ENCODE measurements at places on chromosomes 13 and 19. TPM values are rescaled to one million over a fixed set of nuclear protein-coding genes. Genes with fewer than 3 reads are reported as not detected.
A peak's percentile ranks its signal among the peaks of the same experiment; 100 is the strongest.

DNA sequence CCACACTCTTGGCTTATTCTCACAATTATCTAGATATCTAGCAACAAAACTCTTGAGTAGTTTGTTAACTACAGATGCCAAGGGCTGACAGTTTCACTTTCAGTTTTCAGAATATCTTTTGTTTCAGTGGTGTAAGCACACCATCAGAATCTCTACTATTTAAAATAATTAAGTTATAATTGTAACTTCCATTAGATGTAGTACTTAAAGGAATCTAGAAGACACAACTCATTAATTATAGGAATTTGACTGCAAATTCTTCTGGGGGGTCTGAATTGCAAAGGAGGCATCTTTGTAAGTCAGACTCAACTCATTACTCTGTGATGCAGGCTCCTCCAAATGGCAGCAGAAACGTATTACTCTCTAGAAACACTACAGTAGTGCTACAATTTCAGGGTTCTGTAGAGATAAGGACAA lies 44.9 kb upstream of the USPL1 start:
- peak; percentile 48 for ATAC-seq

The SPRY2 gene
- 49.1 TPM for total RNA-seq

The ZMYM2 gene
- total RNA-seq = 40.6 TPM

DNA sequence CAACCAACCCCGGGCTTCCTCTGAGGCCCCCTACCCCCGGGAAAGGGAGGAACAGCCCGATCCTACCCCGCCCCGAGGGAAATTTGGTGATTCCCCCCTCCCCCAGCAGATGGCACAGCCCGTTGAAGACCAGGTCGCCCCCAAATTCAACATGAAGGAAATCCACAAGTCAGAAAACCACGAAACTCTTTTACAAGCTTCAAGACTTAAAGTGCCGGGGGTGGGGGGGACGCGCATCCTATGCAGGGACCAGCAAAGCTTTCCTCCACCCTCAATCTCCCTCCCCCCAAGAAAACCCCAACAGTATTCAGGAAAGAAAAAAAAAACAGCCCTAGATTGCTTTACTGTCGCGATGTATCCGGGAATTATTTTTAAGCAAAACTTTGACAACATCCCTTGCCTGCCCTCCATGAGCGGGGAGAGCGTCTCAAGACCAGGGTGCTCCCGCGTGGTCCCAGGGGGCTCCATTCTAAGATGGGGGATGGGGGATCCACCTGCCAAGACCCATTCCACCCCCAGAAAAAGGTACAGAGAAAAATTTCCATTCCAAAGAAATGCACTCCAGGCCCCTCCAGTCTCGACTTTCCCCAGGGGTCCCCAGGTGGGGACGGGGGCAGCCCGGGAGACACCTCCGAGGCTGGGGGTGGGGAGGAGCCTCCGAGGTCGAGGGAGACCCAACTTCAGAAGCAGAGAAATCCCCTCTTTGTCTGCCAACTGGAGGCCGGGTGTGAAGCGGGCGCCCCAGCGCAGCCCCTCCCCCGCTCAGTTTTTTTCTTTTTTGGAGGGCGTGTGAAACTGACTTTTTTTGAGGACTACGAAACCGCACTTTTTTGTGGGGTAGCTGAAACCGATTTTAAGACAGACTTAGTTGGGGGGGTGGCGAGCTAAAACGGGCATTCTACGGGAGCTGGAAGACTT lies 1.5 kb downstream of the TCF3 start:
- ATAC-seq = no peak

GRCh38 chr13:46738055-46738454 lies 58.9 kb downstream of the ESD start:
- ATAC-seq = no peak

The RNF225 gene
- total RNA-seq = not detected

The SLITRK1 gene
- total RNA-seq = not detected

The ZNF823 gene
- total RNA-seq = 8.3 TPM

DNA sequence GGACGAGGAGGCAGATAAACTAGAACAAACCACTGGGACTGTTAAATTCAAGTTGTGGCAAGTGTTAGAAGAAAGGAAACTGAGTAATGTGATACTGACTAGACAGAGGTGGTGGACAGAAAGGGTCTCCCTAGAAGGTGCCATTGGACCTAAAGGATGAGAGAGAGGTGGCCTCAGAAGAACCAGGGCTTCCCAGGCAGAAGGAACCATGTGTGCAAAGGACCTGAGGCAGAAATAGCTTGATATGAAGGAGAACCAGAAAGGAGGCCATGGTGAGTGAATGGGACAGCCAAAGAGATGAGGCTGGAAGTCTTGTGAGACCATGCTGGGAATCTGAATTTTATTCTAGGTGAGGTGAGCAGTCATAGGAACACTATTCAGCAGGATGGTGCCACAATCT lies 2.8 kb upstream of the SYDE1 start:
- ATAC-seq = no peak

GRCh38 chr13:109743706-109744453 lies 42.5 kb downstream of the IRS2 start:
- ATAC-seq = no peak
